BJ (cell line): ENCODE measurements at places on chromosomes 6 and 20.

GRCh38 chr20:23362392-23363256 lies 642 bp downstream of the GZF1 start:
- DNase-seq = no peak

DNA sequence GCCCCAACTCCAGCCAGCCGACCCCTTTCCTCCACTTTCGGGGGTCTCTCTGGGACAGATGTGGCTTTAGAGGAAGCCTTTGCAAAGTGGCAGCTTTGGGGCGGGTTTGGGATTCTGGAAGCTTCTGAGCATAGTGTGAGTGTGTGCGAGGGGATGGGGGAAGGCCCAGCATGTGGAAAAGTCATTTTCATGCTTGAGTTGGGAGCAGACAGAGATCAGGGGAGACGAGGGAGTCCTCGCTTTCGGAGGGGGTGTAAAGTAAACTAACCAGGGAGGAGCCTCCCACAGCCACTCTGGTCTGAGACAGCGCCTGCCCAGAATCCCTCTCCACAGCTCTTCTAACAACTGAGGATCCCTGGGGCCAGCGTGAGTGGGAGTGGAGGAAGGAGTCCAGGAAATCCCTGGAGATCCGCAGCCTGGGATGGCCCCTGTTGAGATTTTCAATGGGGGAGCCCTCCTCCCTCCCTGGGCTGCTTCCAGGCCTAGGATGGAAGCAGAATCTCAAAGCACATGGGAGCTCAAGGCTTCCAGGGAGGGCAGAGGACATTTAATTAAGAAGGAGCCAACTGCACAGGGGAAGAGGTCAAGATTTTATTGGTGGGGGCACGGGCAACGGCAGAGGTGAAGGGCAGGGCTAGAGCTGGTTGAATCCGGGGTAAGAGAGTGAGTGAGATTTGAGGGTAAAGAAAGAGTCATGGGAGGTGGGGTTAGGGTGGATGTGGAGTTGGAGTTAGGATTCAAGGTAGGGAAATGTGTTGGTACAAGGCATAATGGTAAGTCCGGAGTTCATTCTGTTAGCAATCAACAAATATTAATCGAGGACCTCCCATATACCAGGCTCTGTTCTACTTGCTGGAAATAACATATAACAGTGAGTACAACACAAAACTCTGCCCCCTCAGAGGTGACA lies 102.3 kb upstream of the FOXP4 start:
- DNase-seq = no peak

DNA sequence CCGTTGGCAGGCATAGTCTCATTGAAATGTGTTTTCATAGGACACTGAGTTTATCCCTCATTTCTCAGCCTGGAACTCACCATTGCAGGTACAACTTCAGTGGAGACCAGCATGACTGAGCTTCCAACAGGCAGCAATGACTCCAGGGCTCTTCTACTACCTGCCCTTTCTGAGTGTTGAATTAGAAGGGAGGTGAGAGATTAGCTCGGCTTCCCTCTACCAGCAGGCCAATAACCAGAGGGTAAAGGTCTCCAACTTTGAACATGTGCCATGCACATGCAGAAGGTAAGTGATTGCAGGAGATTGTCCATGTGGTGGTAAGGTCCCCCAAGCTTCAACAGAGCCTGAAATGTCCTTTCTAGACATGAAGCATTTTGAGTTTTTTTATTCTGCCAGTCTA lies 233.8 kb upstream of the SUPT3H start:
- no peak for DNase-seq

- no peak for DNase-seq
Measured at GRCh38 chr6:93418408-93419303, 703 bp downstream of the EPHA7 start.

- DNase-seq = no peak
Measured at GRCh38 chr6:52130440-52130839, 43.0 kb upstream of the PKHD1 start.

GRCh38 chr20:33948480-33948879 lies 45.2 kb upstream of the RALY start:
- no peak for DNase-seq

DNA sequence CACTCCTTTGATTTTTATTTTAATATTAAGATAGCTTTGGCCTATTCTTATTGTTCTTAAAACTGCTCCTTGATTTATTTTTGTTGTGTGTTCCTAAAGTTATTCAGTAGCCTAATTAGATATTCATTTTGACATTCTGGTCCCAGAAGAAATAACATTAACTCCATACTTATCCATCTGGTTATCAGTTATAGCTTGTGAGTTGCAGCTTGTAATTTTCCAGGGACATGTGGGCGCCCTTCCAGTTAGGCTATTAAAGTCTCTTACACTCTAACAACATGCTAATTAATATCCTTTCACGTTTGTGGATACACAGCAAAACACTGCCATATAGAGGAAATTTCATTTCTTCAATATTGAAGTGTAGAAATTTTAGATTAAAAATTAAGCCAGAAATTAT lies 987.5 kb downstream of the HACE1 start:
- DNase-seq = no peak

DNA sequence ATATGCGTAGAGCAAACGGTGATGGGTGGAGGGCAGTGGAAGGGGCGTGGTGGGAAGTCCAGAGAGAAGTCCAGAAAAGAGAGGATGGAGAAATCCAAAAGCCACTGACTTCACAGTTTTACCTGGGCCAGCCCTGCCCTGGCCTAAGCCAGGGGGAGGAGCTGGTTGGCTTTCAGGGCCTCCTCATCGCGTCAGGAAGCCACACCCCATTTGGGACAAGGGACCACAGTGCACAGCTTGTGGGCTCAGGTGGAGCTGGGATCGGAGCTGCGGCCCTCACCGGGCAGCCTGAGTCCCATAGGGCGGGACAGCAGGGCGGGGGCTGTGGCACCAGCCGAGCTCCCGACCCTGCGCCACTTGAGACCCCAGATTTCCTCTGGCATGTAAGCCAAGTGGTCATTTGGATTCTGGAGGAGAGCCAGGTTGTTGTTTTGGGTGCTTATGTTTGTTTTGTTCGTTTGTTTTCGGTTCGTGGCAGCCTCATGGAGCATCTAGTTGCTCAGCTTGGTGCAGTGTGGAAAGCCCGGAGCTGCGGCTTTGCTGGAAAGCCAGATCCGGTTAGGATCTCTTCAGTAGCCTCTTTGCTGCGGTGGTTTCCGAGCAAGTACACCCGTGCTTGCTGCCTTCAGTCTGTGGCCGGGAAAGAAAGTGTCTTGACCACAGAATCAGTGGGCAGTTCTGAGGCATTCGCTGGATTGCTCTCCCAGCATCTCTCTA lies 42.2 kb downstream of the RIOK1 start:
- no peak for DNase-seq

DNA sequence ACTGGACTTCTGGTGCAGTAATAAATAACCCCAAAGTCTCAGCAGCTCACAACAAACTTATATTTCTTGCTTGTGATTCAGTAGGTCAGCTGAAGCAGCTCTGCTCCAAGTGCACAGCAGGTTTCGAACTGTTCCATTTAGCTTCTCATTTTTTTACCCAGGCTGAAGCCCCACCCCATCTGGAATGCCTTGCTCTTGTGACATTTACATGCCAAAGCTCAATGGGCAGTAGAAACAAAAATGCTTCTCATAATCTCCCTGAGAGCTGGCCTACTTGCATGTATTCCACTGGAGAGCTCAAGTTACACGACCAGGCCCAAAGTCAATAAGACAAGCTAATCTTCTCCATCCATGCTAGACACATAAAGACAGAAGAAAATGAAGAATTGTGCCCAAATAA lies 165.2 kb downstream of the HAO1 start:
- DNase-seq = no peak

- no peak for DNase-seq
Measured at GRCh38 chr6:152296648-152297376, 340.4 kb downstream of the SYNE1 start.

- DNase-seq = no peak
Measured at GRCh38 chr20:38125157-38126056, 39.7 kb downstream of the TGM2 start.

DNA sequence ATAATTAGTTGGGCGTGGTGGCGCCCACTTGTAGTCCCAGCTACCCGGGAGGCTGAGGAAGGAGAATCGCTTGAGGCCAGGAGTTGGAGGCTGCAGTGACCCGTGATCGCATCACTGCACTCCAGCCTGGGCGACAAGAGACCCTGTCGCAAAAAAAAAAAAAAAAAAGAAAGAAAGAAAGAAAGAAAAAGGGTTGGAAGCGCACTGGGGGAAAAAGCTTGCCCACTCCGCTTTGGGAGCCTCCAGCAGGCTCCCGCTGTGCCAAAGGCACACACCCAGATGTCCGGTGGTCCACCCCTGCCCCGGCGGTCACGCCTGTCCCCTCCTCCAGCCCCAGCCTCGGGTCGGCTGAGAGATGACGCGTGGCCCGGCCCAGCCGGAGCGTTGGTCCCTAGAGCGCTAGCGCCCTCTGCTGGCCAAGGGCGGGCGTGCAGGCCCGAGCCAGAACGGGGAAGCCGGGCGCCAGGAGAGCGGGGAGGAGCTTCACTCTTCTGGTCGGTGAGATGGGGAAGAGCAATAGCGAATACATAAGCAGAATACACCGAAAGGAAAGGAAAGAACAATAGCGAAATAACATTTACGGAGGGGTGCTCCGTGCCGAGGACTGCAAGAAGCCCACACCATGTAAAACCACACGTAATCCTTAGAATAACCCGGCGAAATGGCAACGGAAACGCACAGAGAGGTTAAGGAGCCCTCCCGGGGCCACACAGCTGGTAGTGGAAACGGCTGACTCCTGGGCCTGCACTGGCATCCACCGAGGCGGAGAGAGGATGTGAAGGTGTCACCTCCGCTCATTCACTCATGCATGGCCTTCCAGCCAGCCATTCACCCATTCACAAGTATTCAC lies 41.7 kb downstream of the UBE2V1 start:
- DNase-seq = no peak

GRCh38 chr6:159311618-159312017 lies 142.4 kb downstream of the FNDC1 start:
- DNase-seq = no peak

- DNase-seq = no peak
Measured at GRCh38 chr6:23371132-23371915, 754.7 kb upstream of the NRSN1 start.

DNA sequence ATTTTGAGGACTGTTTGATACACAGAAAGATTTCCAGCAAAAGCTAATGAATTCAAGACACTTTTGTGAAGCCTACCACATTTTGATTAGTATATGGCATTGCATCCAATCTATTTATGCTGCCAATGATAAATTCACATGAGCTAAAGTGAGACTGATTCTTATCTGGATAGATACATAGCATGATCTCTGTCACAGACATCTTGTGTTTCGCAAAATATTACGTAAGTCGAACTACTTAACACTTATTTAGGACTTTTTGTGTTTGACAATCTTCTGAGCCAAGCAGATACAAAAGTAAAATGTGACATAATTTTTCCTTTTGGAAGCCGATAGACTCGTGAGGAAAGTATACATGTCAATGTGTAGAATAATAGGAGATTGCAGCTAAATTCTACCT lies 251.6 kb downstream of the HACE1 start:
- no peak for DNase-seq

DNA sequence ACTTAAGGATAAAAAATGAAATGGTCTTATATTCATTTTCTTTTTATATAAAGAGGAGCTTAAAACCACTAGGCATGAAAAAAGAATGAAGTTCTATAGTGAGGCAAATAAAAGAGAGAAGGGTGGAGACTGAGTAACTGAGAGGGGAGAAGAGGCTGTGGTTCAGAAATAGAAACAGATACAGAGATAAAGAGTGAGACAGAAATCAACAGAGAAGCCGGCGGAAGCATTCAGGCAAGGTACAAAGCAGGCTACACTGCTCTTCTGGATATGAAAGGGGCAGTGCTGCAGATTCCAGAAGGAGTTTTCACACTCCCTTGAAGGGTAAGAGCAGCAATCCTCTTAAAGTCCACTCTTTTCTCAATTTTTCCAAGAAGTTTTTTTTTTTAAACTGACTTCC lies 29.9 kb downstream of the NFATC2 start:
- DNase-seq = no peak

DNA sequence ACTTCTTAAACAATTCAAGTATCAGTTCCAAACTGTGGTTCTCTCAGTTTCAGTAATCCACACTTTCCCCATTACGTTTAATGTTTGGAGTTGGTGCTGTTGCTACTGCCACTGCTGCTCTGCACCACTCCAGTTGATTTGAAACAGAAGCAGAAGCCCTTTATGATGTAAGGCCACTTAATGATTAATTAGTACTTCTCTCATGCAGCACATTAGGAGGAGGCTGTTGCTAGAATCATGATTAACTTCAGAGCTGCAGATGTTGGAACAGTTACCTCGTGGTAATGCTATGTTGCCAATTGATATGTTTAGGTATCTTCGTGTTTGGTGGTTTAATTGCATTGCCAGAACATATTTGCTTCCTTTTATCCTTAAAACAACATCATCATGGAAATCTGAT lies 986.2 kb upstream of the CITED2 start:
- no peak for DNase-seq

DNA sequence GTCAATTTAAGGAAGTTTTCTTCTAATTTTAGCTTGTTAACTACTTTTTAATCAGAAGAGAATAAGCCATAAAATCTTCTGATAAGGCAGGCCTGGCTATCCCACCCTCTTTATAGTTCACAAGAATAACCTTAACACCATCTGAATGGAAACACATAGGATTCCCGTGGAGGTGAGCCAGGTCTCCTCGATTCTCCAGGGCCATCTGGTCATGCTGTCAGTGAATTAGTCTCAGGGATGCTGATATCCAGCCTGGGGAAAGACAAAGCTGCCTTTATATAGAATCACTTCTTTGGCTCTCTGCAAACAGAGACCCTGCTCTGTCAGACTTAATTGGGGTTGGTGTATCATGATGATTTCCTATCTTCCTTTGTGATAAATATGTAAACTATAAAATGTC lies 30.1 kb upstream of the TAGAP start:
- no peak for DNase-seq

DNA sequence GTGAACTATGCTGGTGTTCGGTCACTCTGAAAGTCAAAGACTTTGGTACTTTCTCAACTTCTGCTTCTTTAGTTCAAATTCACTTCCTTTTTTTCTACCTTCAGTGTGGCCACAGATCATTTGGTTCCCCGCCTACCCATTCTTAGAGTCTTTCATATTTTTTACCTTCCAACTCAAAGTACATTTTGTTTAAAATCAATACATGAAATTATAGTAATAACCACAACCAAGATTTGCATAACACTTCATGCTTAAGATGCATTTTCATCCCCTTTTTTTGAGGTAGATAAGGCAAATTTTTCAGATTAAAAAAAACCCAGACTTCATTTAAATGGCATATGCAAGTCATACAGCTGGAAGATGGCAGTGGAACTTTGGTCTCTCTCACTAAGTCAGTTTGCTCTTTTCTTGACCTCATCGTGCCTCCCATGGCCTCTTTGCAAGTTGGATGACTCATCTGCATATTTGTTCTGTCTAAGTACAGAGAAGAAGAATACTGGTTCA lies 11.9 kb upstream of the CNR1 start:
- DNase-seq = no peak

DNA sequence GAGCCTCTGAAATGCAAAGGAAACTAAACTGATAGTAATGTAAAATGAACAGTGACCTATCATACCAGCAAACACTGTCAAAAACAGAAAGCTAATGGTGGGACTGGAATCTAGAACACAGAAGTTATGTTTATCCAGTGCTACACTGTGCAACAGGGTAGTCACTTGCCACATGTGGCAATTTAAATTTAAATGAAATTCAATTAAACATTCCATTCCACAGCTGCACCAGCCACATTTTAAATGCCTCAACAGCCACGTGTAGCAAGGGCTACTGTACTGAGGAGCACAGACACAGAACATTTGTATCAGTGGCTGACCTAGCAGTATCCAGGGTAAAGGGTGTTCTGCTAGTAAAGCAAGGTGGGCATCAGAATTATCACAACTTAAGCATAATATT lies 5.6 kb upstream of the POLR1H start:
- DNase-seq = no peak
